Muscle of arm (tissue), 14 donors: ENCODE measurements at places on chromosomes 7 and 10.

- no peak for DNase-seq
These were observed 17.9 kb upstream of the FFAR4 start for GRCh38 chr10:93548376-93549071.

DNA sequence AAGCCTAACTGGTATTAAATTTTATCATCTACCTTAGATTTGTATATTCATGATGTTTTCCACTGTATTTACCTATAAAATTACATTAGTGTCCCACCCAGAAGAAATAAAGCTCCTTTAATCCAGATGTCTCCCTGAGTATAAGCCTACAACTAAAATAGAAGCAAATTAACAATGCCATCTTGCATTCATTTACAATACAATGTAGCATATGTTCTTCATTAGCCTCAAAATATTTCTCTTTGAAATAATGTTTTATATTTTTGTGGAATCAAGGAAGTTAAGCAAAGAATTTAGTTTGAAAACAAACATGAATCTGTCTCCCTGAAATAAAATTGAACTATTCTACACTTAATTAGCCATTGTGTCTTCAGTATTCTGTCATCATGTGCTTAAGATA lies 112.3 kb downstream of the CACNA2D1 start:
- DNase-seq: no peak

DNA sequence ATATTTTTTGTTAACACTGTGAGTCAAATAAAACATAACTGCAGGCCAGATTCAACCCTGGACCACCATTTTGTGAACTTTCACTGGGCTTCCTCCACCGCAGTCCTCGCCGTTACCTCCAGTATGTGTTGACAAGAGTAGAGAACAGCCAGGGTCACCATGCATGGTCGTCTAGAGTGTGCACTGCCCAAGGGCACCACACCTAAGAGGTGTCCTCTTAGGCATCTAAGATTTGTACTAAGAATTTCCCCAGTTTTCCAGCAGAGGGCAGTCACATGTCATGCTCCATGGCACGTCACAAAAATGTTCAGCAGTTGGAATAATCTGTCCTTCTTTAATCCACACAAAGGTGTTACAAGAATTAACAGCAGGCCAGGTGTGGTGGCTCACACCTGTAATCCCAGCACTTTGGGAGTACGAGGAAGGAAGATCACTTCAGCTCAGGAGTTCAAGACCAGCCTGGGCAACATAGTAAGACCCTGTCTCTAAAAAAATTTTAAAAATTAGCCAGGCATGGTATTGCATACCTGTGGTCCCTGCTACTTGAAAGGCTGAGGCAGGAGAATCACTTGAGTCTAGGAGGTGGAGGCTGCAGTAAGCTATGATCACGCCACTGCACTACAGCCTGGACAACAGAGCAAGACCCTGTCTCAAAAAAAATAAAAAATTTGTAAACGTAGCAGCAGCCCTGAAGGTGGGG lies 71.2 kb upstream of the FOXK1 start:
- DNase-seq: peak; percentile 63

DNA sequence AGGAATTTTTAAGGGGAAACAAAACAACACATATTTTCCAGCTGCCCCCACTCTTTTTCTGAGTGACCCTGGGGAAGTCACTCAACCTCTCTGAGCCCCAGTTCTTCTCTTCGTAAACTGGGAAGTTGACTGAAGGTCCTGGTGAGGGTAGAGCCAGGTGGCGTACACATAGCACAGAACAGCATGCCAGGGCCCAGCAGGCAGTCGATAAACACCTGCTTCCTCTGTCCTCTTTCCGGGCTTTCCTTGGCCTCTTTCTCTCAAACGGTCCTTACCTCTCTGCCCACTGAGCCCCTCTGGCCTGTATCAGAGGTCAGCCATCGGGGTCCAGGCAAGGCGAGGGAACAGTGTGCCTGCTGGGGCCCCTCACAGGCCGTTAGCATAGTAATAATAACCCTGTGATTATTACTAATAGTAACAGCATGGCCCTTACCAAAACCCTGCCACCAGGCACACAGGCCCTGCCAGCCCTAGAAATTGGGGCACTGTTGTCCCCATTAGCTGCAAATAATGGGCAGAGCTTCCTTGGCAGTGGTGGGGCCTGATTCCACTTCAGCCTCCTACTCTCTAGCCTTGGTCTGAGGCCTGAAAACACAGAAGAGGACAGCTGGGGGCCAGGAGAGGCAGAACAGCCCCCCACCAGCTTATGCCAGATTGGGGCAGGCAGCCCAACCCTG lies 37.3 kb upstream of the SLC29A3 start:
- DNase-seq: no peak
